ENCODE measurements at places on chromosomes 6 and 20.

DNA sequence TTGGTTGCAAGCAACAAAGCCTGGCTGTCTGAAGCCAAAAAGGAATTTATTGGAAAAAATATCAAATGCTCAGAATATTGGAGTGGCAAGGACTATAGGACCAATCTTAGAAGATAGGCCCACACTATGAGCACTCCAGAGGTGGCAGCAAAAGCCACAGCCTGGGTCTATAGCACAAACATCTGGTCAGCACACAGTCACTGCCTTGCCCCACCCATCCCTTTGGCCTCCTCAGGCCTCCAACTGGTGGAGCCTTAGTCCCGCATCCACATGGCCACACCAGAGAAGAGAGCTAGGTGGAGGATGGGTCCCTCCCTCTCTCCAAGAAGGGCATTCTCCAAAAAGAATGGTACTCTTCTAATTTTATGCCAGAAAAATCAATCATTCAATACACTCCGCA is 14.0 kb downstream of the NUDT3 start:
- DNase-seq: no peak

DNA sequence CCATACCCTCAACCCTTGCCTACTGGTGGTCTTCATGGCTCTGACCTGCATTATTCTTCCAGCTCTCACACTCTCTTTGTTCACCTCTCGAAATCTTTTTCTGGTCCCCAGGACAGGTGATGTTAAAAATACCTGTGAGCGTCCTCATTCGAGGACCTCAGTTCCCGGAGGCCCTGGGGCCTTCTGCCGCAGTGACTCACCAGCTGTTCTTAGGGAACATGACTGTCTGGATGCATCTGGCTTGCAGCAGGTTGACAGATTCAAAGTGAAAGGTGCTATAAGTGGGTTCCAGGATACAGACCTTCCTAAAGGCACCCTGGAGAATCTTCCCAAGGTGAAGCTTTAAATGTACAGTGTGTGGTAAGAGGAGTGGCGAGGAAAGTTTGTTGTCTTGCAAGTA is 210.4 kb upstream of the KCNG1 start:
- DNase-seq: no peak

GRCh38 chr6:112332274-112332673 is 14.9 kb upstream of the RFPL4B start:
- peak; percentile 62 for DNase-seq

DNA sequence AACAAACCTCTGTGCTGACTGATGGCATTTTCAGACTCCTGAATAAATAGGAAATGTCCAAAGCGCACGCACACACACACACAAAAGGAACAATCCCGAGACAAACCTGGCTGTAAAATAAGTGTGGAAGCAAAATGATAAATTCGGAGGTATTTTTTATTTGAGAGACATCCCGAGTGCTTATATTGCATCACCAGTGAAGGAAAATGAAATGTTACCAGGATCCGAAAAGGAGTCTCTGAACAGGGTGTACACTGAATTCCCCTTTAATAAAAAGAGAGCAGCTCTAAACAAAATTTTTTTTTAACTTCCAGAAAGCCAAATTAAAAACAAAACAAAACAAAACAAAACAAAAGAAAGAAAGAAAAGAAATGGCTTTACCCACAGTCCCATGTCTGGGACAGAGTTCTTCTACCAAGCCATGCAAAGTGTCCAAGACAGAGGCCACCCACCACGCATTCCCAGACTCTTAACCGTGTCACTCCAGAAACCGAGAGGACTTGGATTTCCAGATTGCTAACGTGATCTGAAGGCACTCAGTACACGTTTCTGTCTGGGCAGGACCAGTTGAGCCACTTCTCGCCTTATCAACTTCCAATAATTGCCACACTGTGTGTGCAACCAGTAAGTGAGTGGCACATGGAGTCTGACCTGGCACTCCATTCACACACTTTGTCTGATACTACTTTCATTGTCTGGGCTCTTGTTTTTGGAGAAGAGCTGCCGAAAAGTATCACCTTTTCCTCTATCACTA is 817 bp downstream of the ME1 start:
- DNase-seq: peak; percentile 73

DNA sequence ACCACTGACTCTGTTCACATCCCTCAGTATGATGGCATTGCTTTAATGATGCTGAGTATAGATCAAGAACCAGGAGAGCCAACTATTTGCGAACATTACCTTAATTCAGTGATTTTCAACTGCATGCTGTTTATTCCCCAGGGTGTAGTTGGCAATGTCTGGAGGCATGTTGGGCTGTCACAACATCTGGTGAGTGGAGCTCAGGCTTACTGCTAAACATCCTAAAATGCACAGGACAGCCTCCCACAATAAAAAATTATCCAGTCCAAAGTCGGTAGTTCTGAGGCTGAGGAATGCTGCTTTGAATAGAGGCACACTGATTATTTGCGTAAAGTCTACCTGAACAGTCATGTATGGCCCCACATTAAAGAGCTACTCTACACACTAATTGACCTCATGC is 94.8 kb upstream of the OPRM1 start:
- DNase-seq: no peak

GRCh38 chr6:138593124-138593877 is 94.0 kb upstream of the NHSL1 start:
- DNase-seq: peak; percentile 97

DNA sequence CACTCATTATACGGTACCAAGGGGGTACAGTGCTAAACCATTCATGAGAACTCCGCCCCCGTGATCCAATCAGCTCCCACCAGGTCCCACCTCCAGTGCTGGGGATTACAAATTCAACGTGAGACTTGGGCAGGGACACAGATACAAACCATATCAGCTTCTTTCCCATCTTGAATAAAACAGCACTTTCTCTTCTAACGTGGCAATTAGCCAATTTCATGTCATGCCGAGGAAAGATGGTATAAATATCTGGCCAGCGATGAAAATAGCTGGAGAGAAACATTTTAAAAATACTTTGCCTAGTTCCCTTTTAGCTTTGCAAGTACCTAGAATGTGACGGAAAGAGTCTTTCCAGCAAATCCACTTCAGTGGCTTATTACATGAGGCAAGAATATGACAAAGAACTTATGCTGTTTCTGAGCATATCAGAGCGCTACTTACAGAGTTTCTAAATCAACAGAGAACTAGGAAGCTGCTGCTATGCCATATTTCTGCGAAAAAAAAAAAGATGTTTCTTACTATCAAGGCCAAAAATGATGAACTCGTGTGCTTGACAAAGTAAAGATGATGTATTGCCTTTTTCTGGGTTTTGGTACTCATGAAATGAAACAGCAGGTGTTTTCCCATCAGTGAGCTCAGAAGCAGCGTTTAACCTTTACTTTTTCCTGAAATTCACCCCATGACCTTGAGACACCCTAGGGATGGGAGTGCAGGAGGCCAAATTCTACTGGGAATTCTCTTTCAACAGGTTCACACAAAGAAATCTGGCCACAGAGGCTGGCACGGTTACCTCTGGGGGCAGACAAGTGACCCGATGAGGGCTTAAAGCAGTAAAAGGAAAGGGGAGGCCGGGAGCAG is 37.9 kb downstream of the AGPAT4 start:
- DNase-seq: no peak

GRCh38 chr6:21461844-21462518 is 131.6 kb upstream of the SOX4 start:
- no peak for DNase-seq

GRCh38 chr20:57672164-57672563 is 37.7 kb downstream of the PMEPA1 start:
- no peak for DNase-seq

DNA sequence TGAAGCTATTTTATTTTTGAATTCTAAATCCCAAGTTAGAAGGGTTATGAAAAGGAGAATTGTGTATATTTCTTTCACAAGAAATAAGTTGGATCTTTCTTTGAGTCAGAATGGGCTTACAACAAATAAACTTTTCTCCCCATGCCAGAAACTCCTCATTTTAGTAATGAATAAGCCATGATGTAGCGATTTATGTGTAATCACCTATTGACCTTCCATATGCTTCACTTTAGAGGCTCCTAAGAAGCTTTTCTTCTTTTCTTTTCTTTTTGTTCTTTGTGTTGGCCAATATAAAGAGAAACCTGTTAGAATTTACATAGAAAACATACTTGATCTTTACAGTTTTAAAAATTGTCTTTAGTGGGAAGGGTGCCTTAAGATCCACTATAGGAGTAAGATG is 370.2 kb downstream of the UTRN start:
- no peak for DNase-seq

DNA sequence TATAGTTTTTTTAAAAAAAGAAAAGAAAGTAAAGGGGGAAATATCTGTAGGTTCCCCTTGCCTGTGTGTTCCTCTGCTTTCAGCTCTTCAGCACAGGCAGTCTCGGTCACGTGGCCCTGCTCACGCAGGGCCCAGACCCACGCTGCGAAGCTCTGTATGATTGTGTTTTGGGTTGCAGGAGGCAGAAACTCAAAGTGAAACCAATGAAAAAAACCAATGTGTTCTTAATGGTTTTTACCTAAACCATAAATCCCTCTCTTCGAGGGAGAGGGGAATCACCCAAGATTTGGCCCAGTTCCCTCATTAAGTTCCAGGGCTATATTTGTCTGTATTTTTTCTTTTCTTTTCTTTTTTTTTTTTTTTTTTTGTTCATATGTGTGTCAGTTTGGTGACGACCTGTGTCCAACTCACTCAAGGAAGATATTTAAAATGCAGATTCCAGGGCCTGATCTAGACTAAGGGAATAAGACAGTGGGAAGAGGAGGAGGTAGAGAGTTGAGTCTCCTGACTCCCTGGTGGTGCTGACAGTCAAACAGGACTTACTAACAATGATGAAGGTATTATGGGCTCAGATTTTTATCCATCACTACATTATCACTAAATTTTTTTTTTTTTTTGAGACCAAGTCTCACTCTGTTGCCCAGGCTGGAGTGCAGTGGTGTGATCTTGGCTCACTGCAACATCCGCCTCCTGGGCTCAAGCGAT is 33.8 kb upstream of the RREB1 start:
- DNase-seq: no peak

DNA sequence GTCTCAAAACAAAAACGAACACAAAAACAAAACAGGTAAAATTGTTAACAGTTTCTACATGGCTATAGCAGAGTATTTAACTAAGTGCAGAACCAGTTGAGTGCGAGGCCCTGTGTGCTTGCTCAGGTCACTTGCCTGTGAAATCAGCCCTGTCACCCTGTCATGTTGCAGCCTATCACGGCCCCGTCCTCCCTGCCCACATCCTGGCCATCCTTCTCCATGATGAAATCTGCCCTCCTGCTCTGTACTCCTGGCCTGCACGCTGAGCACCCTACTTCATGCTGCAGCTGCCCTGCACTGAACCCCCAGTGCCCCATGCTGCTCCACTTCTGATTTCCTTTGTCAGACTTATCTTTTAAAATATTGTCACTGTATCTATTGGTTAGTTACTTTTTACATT is 62.4 kb downstream of the DTD1 start:
- no peak for DNase-seq

DNA sequence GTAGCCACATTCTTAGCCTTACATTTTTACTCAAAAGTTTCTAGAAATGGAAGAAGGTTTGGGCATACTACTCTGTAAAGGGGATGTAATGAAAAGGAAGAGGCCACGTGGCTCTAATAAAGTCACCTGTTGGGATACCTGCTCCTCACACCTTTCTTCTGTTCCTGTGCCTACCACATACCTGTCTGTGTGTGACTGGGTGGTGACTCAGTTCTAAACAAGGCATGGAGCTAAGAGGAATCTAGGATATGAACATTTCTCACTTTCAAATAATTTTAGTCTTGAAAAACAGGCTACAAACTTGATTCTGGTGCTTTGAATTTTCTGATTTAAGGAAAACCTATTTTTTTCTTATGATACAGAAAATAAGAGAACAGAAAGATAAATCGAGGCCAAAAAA is 363.6 kb downstream of the RFPL4B start:
- DNase-seq: no peak

GRCh38 chr20:5718896-5719595 is 31.2 kb upstream of the SHLD1 start:
- no peak for DNase-seq

DNA sequence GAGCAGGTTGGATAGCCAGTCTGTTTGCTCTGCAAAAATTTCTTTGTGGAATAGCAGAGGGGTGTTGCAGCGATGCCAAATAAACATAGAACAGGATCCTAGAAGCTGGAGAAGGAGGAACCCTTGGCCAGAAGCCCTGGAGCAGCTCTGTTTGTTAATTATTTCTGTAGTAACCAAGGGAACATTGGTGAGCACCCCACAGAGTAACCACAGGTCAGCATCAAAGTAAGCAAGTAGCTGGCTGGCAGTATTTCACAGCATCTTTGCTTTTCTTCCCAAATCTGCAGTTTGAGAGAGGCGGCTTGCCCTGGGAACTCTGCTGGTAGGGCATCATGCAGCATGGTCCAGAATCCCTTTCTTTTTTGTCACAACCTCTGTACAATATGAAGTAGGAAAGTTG is 12.7 kb upstream of the APMAP start:
- DNase-seq: no peak

DNA sequence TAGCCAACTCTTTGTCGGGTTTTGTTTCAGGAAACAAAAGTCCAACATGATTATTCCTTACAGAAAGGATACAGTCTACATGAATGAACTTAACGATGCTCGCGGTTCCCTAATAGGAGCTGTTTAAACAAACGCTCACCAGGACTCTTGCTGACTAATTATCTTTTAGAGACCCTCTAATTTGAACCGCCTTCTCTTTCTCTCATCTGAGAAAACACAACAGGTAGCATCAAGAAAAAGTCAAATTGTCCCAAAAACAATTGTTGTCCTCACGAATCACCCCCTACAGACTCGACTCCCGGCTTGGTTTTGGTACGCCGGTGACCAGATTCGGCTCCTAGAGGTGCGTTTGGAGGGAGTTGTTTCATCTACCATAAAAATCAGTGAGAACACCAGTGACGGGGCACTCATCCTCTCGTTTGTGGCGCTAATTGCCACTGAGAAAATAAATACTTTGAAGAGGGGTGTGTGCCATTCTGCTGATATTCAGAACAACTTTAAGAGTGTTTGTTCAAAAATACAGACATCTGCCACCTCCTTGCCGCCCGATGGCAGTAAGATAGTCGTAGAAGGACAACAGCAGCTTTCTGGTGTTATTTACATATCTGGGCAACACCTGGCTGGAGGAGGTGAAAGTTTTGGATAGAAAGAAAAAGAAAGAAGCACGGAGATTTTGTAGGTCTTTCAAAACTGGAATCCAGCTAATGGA is 1.1 kb upstream of the SIM1 start:
- DNase-seq: no peak

DNA sequence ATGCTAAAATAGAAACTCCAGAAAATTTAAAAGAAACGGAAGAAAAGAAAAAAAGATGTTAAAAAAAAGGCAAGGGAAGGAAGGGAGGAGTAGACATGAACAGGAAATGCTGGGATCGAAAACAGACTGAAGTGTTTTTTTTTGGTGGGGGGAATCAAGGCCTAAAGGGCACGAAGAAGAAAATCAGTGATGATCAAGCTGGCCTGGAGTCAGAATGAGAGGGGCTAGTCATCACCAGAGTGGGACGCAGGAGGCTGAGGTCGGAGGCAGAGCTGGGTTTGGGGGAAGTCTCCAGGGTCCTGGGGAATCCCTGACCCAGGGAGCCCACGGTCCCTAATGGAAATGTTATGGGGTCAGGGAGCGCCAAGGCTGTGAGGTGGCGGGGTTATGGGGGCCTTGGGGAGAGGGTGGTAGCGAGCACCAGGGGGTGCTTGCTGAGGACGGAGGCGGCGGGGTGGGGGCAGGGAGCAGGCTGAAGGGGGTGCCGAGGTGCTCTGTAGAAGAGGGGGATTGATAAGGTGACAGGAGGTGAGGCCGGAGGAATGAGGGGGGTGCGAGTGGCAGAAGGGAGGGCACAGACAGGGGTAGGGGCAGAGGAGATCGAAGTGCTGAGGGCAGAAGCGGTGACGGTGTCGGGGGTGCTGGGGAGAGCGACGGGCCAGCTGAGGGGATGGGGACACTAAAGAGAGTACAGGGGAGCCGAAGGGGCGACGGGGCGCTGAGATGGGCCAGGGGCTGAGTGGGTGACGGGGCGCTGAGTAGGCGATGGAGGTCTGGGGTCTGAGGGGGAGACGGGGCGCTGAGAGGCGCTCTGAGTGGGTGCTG is 684 bp downstream of the ZNFX1 start:
- peak; percentile 32 for DNase-seq

All from A673 (cell line).